Cardiac muscle cell (in vitro differentiated cells and primary cell): ENCODE measurements at places on chromosomes 3 and 15. TPM values are rescaled to one million over a fixed set of nuclear protein-coding genes. Genes with fewer than 3 reads are reported as not detected.

CNTN6 gene
- 0.21 TPM in 2 replicates for total RNA-seq

CHRNA3 gene
- total RNA-seq: 2.9 and 6.9 TPM in 2 replicates

FSD2 gene
- total RNA-seq: 17.3 and 44.9 TPM in 2 replicates

CHRNB4 gene
- total RNA-seq: 0.14 and 0.57 TPM in 2 replicates

LMAN1L gene
- total RNA-seq: not detected in 2 replicates

STAC gene
- total RNA-seq: 16.6 and 24.9 TPM in 2 replicates

CCDC51 gene
- 18.6 and 20.2 TPM in 2 replicates for total RNA-seq

DAPK2 gene
- 0.70 and 1.4 TPM in 2 replicates for total RNA-seq

EPHA3 gene
- total RNA-seq: 8.7 and 9.2 TPM in 2 replicates

CLEC3B gene
- total RNA-seq: 1.3 TPM in 1 of 2 replicates, not detected in the other

TRH gene
- 92.4 and 111 TPM in 2 replicates for total RNA-seq

VIPR1 gene
- 0.35 and 1.6 TPM in 2 replicates for total RNA-seq

DNA sequence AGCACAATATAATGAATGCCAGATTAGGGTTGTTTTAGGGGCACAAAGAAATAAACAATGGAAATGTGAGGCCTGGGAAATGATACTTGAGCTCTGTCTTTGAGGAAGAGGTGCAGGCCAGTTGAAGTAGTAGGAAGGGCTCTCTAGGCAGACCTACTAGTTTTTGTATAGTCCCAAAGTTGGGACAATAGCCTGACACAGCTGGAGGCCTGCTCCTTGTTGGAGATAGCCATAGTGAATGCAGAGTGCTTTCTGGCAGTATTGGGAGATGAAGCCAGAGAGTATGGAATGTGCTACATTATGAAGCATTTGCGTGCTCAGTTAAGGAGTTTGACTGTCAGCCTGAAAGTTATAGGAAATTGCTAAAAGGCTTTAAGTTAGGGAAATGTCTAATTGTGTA, 251.2 kb upstream of the ZPLD1 start:
- DNase-seq: no peak

DNA sequence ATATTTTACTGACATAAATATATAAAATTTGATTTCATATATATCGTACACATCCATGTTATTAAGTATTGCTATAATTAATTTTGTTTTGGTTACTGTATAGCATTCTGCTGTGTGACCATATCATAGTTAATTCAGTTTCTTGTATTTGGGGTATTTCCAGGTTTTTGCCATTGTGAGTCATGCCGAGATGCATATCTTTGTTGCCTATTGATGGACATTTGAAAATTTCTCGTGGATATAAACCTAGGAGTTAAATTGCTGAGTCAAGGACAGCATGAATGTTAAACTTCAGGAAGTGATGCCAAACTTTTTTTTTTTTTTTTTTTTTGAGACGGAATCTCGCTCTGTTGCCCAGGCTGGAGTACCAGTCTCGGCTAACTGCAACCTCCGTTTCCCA, 33.7 kb upstream of the GPR171 start:
- no peak for DNase-seq

GRCh38 chr3:168531116-168531515, 435.4 kb upstream of the GOLIM4 start:
- no peak for DNase-seq

GRCh38 chr15:83278191-83278590, 6.3 kb downstream of the BNC1 start:
- no peak for DNase-seq

DNA sequence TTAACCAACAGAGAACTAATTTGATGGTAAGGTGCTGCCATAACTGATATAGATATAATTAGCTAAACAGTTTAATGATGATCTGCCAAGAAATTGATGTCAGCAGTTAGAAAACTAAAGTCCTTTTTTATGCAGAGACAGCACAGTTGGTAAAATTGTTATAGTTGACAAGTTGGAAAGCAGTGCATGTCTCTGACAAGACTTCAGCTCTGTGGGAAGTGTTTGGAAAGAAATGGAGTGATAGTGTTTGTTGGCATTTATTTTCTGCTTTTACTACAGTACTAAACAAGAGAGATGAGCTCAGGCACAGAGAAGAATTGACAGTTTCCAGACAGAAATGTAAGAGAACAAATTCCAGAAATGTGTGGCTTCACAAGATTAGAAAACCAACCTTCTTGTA, 523.5 kb upstream of the BCHE start:
- DNase-seq: no peak

DNA sequence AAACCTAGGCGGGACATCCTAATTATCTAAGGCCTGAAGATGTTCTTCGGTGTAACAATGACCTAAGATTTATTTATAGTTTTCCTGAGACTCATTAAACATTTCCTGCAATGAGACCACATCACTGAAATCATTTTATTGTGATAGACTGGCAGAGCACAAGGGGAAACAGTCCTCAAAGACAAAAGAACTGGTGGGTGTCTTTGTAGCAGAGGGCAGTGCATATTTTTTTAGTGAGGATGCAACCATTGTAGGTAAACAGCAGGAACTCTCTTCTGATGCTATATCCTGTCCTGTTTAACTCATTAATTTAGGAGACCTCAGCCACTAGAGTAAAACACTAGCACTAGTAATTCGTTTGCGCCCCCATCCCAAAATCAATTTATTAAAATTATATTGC, 100.0 kb downstream of the MAGI1 start:
- DNase-seq: no peak

DNA sequence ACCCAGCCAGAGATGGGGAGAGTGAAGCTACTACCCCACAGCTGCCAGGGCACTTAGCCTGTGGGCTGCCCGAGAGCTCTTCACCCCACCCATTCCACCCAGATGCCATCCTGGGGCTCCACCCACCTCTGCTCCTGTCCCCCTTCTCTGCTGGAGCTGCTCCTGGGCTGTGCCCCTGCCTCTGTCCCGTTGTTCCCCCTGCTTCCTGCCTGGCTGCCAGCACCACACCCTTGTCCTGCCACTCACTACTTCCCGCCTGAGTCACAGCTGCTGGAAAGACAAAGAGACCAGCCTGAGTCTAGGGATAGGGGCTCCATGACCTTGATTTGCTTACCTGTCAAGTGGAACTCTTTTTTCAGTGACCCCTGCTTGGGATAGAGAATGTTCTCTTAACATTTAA, 12.4 kb downstream of the GNAI2 start:
- no peak for DNase-seq

DNA sequence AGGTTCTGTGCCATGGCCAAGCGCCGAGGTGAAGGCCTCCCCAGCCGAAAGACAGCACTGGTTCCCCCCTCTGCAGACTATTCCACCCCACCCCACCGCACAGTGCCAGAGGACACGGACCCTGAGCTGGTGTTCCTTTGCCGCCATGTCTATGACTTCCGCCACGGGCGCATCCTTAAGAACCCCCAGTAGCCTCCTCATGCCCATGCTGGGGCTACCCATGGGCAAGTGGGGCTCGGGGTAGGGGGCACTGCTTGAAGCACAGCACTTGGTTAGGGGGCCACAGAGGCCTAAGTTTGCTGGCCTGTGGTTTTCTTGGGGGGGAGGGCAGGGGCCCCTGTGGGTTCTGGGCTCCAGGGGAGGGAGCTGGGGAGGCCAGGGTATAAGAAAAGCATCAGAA, 4.8 kb upstream of the CHST14 start:
- no peak for DNase-seq

GRCh38 chr3:52181543-52181942, 16.4 kb upstream of the ALAS1 start:
- no peak for DNase-seq

DNA sequence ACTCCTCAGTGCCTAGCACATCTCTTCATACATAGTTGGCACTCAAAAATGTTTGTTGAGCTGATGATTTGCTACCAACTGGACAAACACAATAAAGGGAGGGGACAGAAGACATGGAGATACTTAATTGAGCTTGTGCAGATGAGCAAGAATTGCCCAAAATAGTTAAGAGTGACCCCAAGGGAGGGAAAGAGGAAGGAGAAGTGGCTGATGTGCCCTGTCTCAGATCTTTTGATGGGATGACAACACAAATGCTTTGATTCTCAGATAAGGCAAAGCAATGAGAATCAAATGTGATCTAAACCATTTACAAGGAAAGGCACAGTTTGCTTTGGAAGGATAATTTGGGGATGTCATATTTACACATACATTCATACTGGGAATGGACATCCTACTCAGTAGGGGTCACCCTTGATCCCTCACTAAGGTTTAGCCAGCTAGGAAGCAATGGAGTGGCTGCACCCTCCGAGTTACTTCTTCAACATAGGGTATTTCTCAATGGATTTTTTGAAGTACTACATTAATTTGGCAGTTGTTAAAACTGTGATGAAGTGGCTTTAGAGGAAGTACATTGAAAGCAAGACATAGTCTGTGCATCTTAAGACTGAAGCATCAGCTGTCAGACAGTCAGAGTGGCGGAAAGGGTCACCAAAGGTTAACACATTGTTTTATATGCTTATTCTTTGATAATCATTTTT, 21.9 kb upstream of the SSR3 start:
- no peak for DNase-seq

GRCh38 chr3:12869035-12869621, 27.8 kb upstream of the RPL32 start:
- peak; percentile 22 for DNase-seq

DNA sequence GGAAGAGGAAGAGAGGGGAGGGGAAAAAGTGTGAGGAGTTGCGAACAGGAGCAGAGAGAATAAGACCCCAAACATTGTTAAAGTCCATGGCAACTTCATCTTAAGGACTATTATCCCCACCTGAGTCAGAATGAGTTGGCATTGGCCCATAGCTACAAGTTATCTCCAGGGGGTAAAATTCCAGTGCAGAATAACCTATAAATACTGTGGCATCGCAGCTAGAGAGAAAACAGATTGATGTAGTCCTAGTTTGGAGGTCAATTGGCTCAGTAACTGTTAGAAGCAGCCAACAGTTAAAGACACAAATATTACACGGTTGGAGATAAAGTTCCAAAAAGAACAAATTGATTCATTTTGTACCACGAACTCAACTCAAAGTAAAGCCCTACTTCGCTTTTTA, 313.9 kb upstream of the CCDC54 start:
- no peak for DNase-seq

GRCh38 chr15:78233496-78233895, 869 bp downstream of the ACSBG1 start:
- DNase-seq: no peak

GRCh38 chr3:39388741-39389248, 5.6 kb downstream of the SLC25A38 start:
- peak; percentile 32 for DNase-seq

- DNase-seq: no peak
Observed at GRCh38 chr15:63442080-63442479, 60.4 kb upstream of the CA12 start.

GRCh38 chr3:156236556-156237260, 116.3 kb downstream of the KCNAB1 start:
- DNase-seq: no peak

- DNase-seq: no peak
Observed at GRCh38 chr15:94083467-94084052, 147.8 kb upstream of the MCTP2 start.

GRCh38 chr3:21729888-21730459, 21.0 kb downstream of the ZNF385D start:
- DNase-seq: peak; percentile 33
